ENCODE measurements at places on chromosomes 5 and 9. TPM values are rescaled to one million over a fixed set of nuclear protein-coding genes. Genes with fewer than 3 reads are reported as not detected.

DNA sequence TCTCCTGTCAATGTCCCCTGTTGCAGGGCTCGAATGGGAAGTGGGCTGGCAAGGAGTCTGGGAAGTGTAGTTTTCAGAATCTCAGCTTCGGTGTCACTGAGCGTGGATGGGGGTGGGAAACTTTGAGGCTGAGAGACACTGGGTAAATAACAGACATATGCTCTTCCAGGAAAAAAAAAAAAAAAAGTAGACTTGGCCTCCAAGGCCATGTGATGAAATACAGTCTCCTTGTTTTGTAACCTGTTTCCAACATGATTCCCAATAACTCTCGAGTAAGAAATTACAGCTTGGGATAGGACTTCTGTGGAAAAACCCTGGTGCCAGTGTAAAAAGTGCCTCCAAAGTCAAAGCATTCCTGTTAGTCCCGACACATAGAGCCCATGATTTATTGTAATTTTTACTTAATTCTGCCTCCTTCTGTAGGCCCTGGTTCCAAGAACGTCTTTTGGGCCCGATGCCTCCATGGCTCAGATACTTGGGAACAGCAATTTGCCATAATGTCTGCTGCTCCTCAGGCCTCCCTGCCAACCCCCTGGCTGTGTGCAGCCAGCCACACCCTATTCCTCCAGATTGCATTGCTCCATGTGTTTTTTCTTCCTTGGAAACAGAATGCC lies 119.5 kb upstream of the TNC start:
- H3K4me3 ChIP-seq, result no peak overlapping the region
- no peak overlapping the region for H3K27ac ChIP-seq
- H3K36me3 ChIP-seq, result no peaks in the 10 kb centered on the region
- H3K27me3 ChIP-seq, result peaks cover 17% of the 10 kb centered on the region
- H3K4me1 ChIP-seq, result no peaks in the 10 kb centered on the region

DNA sequence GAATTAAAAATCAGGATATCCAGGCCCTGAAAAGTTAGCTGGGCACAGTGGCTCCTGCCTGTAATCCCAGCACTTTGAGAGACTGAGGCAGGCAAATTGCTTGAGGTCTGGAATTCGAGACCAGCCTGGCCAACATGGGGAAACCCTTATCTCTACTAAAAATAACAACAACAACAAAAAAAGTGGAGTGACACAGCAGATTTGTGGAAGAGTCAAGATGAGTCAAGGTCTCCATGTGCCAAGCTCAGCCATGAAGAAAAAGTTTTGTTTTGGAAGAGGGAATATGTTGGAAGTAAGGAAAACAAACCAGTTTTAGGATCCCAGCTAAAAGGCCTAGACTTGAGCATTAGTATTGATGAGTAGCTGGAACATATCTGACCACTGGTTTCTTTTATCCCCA lies 14.7 kb downstream of the LRRC70 start:
- no peaks in the 10 kb centered on the region for H3K4me1 ChIP-seq
- H3K36me3 ChIP-seq, result peaks cover 40% of the 10 kb centered on the region
- no peak overlapping the region for H3K27ac ChIP-seq
- DNase-seq, result no peak

- H3K4me3 ChIP-seq, result peak overlapping the region; percentile 97
- peaks cover 14% of the 10 kb centered on the region for H3K36me3 ChIP-seq
- no peak for DNase-seq
Observed at GRCh38 chr5:134873494-134873893, 677 bp upstream of the TXNDC15 start.

GRCh38 chr5:176407456-176408251 lies 8.7 kb downstream of the CLTB start:
- H3K4me3 ChIP-seq, result no peak overlapping the region
- H3K27me3 ChIP-seq, result no peaks in the 10 kb centered on the region
- no peak overlapping the region for H3K27ac ChIP-seq

DNA sequence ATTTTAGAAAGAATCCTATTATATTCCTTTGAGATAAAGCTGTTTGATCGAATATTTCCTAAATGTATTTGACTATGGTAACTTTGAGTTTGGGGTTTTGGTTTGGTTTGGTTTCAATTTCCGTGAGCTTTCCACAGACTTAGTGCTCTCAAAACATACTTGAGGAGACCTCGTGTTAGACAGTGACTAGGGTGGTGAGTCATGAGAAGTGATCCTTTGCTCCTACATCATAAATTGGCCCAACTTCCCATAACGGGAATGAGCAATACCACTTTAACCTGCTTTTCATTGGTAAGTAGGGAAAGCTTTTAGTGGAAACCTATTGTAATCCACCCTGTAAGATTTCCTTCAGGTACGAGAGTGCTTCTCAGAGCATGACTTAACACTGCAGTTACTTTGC lies 3.8 kb upstream of the RASEF start:
- H3K4me3 ChIP-seq, result no peak overlapping the region
- DNase-seq, result no peak
- H3K27me3 ChIP-seq, result peaks cover 31% of the 10 kb centered on the region
- H3K36me3 ChIP-seq, result peaks cover 2% of the 10 kb centered on the region
- no peaks in the 10 kb centered on the region for H3K4me1 ChIP-seq

The FIBCD1 gene
- not detected for total RNA-seq

The TBC1D13 gene
- 16.3 TPM for total RNA-seq
